Hindlimb muscle (tissue), 1 donor: ENCODE measurements at places on chromosomes 4 and X.

DNA sequence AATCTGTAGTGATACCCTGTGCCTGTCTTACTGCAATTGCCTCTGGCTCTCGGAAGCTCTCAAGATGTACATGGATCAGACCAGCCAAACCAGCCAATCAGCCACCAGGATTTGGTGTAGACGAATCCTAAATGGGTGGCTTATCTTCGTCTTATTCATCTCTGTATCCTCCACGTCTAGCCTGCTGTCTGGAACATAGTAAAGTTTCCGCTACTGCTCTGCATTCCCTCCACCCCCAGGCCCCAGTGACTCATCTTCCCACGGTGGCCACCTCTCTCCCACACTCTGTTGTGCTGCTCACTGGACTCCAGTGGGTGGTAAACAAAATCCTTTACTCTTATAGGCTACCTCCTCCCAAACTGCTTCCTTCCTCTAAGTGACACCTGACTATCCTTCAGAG, 37.8 kb downstream of the SEPTIN6 start:
- DNase-seq = peak; percentile 33

- DNase-seq = no peak
Observed at GRCh38 chrX:19846995-19847790, 40.2 kb downstream of the SH3KBP1 start.

DNA sequence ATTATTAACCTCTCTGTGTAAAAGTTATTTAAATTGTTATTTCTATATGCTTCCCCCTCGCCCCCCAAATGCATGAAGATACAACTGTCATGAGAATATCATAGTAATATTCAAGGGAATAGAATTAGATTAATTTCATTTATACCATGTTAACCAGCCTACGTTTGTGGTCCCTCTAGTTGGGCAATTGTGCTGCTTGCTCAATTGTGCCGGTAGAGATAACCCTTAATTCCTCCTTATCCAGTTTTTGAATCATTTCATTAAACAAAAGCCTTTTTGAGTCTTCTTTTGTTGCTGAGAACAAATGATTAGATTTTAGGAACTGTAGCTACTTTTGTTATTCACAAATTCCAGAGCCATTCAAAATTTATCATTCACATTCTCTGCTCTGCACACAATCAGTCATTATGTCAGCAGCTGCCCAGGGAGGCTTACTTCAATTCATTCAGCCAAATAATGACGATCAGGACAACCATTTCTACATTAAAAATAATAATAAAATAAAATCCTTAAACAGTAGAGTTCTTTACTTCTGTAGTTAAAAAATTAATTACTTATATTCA, 98.1 kb downstream of the ADGRL3 start:
- no peak for DNase-seq

DNA sequence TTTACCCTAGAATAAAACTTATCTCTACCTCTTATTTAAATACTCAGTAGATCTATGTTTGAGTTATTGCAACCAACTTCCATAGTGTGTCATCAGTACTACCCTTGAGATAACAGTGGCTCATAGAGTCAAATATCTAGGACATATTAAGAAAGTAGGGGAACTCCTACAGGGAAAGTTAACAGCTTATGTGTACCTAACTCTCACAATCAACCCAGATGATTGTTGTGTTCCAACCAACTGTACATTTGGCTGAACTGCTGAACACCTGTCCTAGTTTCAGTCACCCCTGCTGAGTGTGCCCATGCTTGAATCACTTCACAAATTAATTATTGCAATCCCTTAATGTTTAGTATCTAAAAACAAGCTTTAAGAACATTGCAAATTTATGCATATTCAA, 244.2 kb upstream of the GRID2 start:
- DNase-seq = no peak

- DNase-seq = no peak
Observed at GRCh38 chr4:93092765-93093164, 735.8 kb upstream of the ATOH1 start.

DNA sequence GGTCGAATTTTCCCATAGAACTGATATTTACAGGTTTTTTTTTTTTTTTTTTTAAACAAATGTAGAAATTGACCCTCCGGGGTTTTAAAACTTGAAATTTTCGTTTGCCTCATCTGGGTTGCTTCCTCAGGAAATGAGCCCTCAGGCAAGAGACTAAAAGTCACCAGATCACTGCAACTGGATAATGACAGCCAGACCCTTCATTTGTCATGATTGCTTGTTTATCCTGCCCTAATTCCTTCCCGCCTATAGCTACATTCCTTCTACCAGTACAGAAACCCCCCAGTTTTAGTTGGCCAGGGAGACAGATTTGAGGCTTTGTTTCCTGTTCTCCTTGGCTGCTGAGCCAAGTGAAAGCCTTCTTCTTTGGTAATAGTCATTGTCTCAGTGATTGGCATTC, 44.0 kb upstream of the IGFBP7 start:
- DNase-seq = no peak

DNA sequence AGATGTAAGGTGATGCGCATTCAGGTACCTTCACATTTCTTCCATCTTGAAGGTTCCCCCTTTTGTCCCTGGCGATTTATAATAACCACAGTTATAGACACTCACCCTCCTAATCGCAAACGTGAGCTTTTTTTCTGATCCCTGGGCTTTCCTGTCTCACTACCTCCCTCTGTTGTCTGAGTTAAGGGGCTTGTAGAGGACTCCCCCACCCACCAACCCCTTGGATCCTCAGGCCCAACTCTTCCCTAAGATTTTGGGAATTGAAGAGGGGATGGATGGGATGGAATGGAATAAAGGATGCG, 1.4 kb downstream of the CNKSR2 start:
- DNase-seq = no peak

GRCh38 chr4:136925203-136925602, 607.1 kb downstream of the PCDH18 start:
- no peak for DNase-seq

- DNase-seq = peak; percentile 11
Observed at GRCh38 chrX:107542500-107542899, 85.8 kb upstream of the PRPS1 start.

GRCh38 chr4:54902271-54902670, 223.1 kb downstream of the KDR start:
- DNase-seq = no peak

DNA sequence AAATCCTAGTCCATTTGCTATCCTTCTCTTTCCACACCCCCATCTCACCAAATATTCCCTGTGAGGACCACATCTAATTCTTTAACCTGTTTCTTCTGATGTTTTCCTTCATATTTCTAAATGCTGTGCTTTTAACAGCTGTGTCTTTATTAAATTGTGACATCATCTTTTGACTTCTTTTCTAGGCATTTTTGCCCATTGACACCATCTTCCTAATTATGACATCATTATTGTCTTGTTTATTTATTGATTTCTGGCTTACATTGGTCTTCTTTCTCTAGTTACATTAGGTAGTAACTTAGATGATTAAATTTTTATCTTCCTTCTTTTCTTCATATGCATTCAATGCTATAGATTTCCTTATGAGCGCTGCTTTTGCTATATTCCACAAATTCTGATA, 175.8 kb upstream of the PDE5A start:
- no peak for DNase-seq

GRCh38 chr4:95833711-95834194, 6.1 kb upstream of the PDHA2 start:
- DNase-seq = no peak

DNA sequence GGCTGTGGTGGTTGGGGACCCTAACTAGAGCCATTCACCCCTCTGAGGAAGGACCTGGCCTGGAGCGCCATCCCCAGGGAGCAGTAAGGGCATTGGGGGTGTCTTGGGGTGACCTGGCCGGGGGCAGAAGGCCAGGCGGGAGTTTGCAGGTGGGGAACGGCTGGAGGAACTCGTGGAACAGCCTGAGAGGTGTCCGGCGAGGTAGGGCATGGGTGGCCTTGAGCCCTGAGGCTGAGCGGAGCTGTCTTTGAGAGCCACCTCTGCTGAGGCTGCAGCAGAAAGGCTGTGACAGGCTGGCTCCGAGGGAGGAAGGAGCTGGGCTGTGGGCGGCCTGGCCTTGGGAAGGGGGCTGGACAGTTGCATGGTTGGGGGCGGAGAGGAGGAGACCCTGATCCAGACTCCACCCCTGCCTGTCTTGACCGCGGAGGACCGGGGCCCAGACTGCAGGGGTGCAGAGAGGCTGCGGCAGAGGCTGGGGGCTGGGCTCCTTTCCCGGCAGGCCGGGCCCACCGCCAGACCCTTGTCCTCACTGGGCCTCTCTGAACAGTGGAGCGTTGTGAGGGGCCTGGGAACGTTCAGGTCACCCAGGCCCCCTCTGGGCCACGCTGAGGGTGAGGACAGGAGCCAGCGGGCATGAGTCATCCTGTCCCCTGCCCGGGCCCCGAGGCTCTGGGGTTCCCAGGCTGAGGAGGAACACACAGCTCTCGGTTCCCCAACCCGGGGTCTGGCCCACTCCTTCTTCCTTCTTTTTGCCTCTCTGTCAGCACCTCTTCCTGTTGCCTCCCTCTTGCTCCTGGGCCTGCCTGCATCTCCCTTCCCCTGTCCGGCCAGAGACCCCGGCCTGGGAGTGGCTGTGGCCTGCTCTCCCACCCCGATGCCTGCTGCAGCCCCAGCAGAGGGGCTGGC, 8.1 kb downstream of the SH3BP2 start:
- peak; percentile 91 for DNase-seq

DNA sequence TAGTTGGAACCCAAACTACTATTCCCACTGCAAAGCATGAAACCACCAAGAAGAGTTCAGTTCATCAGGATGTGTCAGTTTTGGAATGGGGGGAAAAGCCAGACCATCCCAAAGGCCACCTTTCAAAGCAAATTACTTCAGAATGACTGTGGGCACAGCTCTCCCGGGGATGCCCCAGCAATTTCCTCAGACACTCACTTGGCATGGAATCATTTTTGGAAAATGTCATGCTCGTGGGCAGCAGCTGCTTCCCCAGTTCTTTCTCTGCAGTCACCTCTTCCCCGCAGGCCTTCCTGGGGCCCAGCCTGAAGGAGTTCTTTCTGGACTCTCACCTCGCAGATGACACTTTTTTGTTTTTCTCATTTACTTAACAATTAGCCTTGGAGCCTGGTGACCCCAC, 350.3 kb downstream of the NR3C2 start:
- no peak for DNase-seq

DNA sequence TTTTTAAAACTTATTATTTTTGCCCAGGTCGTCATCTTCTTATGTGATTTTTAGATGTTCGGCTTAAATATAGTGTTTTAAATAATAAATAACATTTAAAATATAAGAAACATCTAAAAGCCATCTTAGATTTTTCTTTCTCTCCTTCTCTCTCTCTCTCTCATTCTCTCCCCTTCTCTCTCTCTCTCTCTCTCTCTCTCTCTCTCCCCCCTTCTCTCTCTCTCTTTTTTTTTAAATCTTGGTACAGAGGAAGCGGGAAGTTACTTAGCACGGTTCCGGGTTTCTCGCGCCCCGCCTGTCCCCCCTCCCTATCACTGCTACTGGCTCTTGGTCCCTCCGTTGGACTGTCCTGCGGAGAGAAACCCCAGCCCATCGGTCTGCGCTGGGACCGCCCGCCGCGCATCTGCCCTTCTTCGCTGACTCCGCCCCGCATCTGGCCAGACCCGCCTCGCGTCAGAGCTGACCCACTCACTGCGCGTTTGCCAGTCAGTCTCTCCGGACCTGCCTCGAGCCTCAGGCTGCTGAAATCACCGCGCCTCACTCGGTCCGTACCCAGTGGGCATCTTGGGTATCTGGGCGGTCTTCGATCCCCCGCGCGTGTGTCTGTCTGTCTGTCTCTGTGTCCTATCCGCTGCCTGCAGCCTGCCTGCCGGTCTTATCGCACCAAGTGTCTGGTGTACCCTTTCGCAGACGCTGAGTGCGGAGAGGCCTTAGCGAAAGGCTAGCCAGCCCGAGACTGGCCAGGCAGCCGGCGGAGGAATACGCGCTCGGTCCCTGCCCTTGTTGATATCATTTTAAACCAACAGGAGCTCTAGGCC, at the start of gene PABPC5:
Gene PABPC5, plus strand, starts transcription at position 489 of the 818 bp plus-strand sequence. CDS start 739 bp downstream, outside the sequence.
- DNase-seq = peak; percentile 87

DNA sequence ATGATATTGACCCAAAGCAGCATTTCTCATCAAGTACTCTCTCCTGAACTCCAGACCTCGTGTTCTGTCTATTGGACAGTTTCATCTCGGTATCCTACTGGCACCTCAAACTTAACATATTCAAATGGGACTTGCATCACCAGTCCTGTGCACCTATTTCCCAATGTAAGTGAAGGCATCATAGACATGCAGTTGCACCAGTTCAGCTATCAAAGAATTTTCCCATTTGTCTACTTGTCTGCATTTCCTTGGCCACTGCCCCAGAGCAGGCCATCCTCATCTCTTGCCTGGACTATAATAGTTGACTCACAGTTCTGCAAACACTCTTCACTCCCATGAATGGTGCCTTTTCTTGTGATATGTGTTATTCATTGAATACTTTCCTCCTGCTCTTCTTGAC, 11.3 kb upstream of the LIMCH1 start:
- no peak for DNase-seq

DNA sequence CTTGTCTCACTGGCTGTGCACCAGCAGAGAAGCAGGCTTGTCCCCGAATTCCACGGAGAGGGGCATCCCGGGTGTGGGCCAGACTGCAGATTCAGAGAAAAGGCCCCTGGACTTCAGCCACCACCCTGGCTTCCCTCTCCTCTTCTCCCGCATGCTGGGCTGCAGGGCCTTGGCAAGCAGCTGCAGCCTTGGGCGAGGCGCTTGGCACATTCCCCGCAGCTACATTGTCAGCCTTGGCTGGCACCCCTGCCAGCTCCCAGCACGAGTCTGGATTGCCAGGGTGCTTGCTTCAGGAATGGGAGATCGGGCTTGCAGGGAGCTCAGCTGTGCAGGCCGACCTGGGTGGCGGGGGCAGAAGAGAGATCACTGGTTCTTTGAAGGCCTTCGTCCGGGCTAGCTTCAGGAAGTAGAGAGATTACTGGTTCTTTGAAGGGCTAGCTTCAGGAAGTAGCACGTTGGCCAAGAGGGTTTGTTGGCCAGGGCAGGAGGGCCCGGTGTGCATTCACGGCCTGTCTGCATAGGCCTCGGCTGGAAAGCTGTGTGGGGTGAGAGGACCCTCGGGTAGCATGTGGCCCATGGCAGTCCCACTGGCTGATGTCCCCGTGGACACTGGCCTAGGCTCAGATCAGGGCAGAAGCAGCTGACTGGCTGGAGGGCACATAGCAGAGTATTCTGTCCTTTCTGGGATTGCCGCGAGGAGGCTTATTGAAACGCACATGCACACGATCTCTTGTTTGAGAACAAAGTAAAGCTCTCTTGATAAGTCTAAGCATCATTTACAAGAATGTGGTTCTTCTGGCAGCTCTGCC, 2.7 kb downstream of the ABCD1 start:
- peak; percentile 24 for DNase-seq

GRCh38 chr4:154184238-154184637, 307.4 kb downstream of the DCHS2 start:
- DNase-seq = no peak

- DNase-seq = peak; percentile 76
Observed at GRCh38 chr4:76811604-76812412, 86.1 kb downstream of the SOWAHB start.

- peak; percentile 36 for DNase-seq
Observed at GRCh38 chr4:90357117-90357710, 230.0 kb downstream of the CCSER1 start.

- DNase-seq = no peak
Observed at GRCh38 chr4:7967501-7968261, 28.0 kb upstream of the AFAP1 start.
